ENCODE measurements at places on chromosomes 3 and 15.

DNA sequence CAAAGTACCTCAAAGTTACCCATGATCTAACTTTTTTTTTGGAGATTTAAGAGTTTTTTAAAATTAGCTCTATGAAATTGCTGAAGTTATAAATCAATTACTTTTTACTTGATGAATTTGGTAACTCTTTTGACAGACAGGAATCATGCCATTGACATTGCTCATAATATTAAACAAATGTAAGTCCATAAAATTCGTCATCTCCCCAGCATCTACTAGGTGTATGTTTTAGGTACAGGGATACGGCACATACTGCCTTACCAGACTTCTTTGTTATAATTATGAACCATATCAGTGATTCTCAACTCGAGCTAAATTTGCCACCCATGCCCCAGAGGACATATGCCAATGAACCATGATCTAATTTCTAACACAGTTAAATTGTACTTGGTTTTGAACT, 247.5 kb upstream of the TGFBR2 start:
- no peak for DNase-seq

DNA sequence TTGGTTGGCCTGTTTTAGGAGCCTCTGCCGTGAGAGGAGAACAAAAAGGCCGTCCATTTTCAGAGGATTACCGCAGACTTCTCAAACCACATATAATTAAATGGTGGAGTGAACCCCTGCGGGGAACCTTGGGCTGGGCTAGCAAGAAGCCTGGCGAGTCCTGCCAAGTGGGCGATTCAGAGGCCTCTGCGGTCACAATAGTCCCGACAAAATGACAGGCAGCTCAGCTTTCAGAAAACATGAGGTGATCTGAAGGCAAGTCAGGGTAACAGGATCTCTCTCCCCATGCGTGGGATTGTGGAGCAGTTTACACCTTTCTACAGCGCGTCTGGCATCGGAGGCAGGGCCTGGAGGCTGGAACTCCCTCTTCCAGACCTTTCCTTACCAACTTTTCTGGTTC, 134.8 kb downstream of the ASB7 start:
- no peak for DNase-seq

DNA sequence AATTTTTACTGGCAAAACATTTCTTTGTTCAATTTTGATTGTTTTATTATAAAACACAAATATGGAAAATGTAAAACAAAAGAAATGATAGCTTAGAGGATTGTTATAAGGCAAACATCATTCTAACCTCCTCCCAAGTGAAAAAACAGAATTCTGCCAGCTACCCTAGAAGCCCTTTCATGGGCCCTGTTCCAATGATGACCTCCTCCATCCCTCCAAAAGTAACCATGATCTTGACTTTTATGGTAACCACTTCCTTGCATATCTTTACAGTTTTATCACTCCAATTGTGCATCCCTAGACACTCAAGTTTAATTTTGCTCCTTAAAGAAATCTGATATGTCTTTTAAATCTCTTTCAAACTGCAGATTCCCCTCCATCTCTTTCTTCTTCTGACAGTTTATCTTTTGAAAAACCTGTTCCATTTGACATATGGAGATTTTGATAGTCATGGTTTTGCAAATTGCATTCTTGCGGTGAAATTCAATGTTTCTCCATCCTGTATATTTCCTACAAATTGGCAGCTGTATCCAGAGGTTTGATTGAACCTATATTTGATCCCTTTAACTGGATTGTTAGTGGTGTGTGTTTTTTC, 27.0 kb upstream of the TNFAIP8L3 start:
- DNase-seq = no peak

DNA sequence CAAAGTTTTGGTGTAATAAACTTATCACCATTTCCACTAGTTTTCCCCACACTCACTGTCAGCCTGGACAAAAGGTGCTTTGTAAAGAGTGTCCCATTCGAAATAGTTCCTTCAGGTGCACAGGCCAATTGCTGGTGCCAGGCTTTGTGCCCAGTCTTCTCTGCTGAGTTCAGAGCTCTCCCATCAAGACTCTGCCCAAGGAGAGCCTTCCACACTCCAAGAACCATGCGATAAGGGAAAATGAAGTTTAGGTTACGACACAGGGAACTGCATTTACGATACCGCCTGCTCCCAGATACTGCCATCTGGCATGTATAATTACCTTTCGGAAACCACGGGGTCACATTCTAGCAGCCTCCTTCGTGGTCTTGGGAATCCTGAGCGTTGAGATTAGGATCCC, 379.6 kb downstream of the MECOM start:
- no peak for DNase-seq

DNA sequence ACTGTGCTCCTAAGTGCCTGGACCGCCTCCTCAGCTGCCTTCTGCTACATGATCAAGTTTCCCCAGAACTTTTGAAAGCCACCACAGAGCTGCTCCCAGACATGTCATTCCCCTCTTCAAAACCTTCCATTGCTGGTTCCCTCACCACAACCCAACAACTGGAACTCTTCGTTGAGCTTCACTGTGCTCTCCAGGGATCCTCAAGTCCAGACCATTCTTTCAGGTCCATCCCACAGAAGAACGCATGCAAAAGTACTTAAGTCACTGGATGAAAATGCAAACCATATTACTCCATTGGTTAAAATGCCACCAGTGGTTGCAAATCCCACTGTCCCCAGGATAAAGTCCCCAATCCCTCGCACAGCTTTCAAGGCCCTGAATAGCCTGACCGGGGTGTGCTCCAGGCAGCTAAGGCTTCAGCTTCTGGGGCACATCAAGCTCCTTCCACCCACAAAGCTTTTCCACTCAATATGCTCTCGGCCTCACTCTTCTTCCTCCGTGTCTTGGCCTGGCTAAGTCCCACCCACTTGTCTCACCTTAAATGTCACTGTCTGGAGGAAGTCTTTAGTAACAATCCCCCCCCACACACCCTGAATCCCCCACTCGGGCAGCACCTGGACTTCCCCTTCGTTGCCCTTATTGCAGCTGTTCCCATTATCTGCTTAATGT, 84.8 kb downstream of the XXYLT1 start:
- no peak for DNase-seq

GRCh38 chr3:8981296-8981695, 18.0 kb upstream of the RAD18 start:
- no peak for DNase-seq

DNA sequence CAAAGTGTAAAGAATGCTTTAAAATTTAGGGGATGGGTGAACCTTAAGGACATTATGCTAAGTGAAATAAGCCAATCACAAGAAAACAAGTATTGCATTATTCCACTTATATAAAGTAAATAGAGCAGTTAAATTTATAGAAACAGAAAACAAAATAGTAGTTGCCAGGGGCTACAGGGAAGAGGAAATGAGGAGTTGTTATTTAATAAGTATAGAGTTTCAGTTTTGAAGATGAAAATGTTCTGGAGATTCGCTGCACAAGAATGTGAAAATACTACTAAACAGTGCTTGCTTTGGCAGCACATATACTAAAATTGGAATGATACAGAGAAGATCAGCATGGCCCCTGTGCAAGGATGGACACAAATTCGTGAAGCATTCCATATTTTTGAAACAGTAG, 32.0 kb downstream of the DNAH12 start:
- DNase-seq = no peak

All from stimulated activated CD4-positive, alpha-beta T cell treated with anti-CD3 and anti-CD28 coated beads, Interleukin-12 subunit alpha, Interleukin-12 subunit beta, amount 100 ng/mL, for 48 hours (primary cell).